ENCODE measurements at places on chromosomes 2 and 18.
A peak's percentile ranks its signal among the peaks of the same experiment; 100 is the strongest.

DNA sequence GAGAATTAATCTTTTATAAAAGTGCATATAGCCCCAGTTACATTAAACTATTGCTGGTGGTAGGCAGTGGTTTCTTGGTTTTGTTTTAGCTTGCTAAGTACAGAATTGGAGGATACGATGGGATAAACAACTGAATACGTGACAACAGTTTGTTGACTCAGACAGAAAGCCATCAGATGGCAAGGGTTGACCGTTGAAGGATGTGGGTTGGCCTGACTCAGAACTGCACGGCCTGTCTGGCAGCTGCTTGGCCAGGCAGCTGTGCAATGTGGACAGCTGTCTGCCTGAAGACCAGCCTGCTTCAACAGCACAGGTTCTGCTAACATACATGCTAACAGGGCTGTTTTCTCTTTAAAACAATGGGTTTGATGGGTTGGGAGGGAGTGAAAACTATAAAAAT lies 46.6 kb downstream of the PRKRA start:
- no peak for DNase-seq

- peak; percentile 86 for DNase-seq
Observed at GRCh38 chr2:132415915-132416722, 486 bp upstream of the GPR39 start.

GRCh38 chr2:10469301-10469700 lies 21.2 kb upstream of the ODC1 start:
- DNase-seq, result no peak

DNA sequence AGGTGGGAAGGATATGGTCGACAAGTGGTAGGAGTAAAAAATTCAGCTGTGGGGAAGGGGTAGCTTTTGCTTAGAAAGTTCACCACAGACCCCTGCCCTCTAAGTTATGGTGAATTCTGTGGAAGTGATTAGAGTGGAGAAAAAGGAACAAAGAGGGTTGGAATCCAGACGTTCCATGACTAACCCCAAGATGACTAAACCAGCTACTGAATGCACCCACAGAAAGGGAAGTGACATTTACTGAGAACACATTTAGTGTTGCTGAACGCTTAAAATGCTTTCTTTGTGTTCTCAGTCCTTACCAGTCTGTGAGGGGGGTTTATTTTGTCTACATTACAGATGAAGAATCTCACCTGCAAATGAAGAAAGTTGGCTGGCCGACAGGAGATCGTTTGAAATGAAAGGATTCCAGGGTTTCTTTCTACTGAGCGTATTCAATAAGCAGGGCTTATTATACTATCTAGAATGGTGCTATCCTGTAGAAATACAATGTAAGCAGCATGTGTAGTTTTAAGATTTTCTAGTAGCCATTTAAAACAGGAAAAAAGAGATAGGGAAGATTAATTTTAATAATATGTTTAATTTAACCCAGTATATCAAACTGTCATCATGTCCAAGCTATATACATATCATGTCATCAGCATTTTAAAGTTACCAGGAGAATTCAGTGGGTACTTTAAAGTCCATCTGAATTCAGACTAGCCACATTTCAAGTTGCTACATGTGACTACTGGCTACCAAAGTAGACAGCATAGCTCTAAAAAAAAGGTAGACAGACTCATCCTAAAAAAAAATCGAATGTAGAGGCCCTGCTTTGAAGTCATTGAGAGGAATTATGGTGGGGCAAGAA lies 60.1 kb downstream of the LIMS1 start:
- DNase-seq, result no peak

DNA sequence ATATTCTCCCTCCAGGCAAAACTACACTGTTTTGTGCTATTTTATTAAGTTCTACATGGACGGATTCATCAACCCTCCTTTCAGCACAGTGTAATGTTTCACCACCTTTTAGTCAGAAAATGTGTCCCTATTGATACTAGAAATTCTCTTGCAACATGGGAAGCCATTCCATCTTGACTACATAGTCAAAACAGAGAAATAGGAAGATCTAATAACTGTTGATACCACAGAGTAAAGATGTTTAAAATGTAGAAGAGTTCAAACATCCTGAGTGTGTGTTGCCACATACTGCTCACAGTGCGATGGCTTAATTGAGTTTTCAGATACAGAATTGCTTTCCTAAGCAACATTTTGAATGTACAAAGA lies 492.2 kb upstream of the RAB12 start:
- DNase-seq, result no peak

GRCh38 chr2:21966139-21966538 lies 842.4 kb downstream of the TDRD15 start:
- no peak for DNase-seq

GRCh38 chr2:102114290-102114721 lies 28.2 kb upstream of the IL1R1 start:
- no peak for DNase-seq

GRCh38 chr2:9332853-9333245 lies 90.5 kb downstream of the ITGB1BP1 start:
- DNase-seq, result no peak

GRCh38 chr2:234752966-234753365 lies 198.9 kb upstream of the SH3BP4 start:
- no peak for DNase-seq

DNA sequence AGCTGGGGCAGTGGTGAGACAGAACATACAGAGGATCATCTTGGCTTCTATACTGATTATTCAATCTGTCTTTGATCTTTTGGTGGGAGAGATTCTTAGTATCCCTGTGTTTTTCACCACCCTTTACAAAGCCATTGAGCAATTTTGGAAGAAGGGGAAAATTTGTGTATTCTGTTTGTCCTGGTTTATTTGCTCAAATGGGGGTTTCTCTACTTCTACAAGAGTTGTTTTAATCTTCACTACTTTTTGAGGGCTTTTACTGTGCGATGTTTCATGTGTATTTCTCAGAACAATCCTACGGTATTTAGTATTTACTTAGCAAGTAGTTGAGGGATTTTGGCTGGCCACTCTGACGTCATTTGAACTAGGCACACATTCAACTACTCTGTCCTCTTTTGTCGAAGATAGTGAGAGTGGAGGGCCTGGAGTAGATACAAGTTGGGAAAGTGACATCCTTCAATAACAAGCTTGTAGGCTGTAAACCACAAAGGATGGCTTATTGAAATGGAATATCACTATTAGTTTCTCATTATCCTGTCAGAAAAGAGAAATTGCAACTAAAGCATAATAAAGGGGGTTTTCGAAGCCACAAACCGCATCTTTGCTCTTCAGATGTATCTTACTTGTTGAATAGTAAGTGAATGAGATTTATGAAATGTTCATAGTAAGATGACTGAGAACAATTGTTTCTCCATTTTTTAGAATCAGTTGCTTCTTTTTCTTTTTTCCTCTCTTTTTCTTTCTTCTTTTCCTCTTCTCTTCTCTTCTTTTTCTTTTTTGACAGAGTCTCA lies 24.8 kb downstream of the FMNL2 start:
- DNase-seq, result no peak

All from AG09319 (cell line).